ENCODE measurements at places on chromosomes 2 and 18. TPM values are rescaled to one million over a fixed set of nuclear protein-coding genes. Genes with fewer than 3 reads are reported as not detected.

DNA sequence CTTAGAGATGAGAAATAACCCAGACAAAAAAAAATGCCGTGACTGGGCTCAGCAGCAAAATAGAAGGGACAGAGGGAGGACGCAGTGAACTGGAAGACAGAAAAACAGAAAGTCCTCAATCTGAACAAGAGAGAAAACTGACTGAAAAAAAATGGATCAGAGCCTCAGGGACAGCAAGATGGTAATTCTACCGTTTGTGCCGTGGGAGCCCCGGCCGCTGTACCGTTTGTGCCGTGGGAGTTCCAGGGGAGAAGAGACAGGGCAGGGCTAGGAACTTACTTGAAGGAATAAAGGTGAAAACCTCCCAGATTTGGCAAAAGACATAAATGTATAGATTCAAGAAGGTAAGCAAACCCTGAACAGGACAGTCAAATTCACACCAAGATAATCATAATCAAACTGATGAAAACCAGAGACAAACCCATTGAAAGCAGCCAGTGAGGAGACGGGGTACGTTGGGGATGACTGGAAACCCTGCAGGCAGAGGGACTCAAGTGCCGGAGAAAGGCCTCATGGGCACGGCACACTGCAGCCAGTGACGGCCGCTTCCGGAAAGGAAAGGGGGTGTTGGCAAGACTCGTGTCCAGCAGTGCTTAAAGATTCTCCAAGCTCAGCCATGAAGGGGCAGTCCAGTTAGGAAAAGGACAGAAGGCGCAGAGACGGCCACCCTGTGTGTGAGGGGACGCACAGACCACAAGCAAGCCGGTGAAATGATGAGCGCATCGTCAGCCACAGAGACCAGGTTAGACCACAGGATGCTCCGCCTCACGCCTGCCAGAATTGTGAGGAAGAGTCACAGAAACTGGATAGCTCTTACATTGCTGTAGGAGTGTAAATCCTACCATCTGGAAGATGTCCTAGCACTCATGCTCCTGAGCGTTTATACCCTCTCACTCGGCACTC is 40.0 kb upstream of the NFATC1 start:
- H3K27ac ChIP-seq = no peak overlapping the region
- H3K4me3 ChIP-seq = no peak overlapping the region
- no peaks in the 10 kb centered on the region for H3K27me3 ChIP-seq
- no peak for DNase-seq
- H3K36me3 ChIP-seq = peaks cover 56% of the 10 kb centered on the region

GRCh38 chr2:34104601-34105000 is 505.5 kb upstream of the FAM98A start:
- no peak for DNase-seq
- no peaks in the 10 kb centered on the region for H3K36me3 ChIP-seq
- no peak overlapping the region for H3K27ac ChIP-seq
- H3K4me3 ChIP-seq = no peak overlapping the region

DNA sequence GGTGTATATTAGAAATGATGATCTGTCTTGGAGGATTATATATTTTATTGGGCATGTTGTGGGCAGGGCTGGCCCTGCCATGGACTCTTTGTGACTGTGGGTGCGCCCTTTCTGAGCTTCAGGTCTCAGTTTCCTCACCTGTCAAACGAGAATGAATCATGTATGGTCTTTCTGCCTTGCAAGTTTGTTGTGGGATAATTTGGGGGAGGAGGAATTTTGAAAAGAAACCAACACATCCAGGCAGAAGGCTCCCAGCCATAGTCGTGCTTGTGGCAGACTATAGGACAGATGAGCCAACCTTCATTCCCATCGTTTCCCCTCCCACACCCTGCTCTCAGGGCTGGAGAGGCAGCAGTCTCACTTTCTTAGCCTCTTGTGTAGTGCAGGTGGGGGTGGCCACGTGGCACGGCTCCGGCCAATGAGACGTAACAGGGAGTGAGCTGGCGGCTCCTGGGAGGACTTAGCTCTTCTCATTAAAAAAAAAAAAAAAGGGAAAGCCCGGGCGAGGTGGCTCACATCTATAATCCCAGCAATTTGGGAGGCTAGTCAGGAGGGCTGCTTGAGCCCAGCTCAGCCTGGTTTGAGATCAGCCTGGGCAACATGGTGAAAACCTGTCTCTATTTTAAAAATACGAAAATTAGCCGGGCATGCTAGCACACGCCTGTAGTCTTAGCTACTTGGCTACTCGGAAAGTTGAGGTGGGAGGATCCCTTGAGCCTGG is 63.1 kb downstream of the RHOB start:
- no peak for DNase-seq
- peaks cover 6% of the 10 kb centered on the region for H3K4me1 ChIP-seq
- H3K36me3 ChIP-seq = no peaks in the 10 kb centered on the region
- H3K4me3 ChIP-seq = no peak overlapping the region
- no peak overlapping the region for H3K27ac ChIP-seq
- H3K27me3 ChIP-seq = no peaks in the 10 kb centered on the region

DNA sequence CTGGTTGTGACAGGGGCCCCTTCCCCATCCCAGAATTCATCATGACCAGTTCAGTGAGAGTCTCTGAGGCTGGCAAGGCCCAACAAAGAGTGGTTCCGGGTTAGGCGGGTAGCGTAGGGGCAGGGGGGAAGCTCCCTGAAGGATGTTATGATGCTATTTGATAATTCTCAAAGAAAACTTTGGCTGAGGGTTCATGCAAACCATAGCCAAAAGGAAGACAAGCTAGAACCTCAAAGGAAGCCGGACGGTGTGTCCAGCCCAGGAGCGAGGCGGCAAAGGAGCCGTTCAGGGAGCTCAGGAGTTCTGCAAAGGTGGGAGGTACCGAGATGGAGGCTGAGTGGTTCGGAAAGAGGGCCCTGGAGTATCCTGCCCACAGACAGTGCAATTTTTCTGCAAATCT is 226.8 kb upstream of the RAB6C start:
- no peak for DNase-seq
- no peak overlapping the region for H3K27ac ChIP-seq
- peaks cover 3% of the 10 kb centered on the region for H3K27me3 ChIP-seq
- H3K4me3 ChIP-seq = no peak overlapping the region
- H3K36me3 ChIP-seq = no peaks in the 10 kb centered on the region

CCDC85A gene
- 10.7 TPM for total RNA-seq

GRCh38 chr2:185245806-185246205 is 492.8 kb upstream of the FSIP2 start:
- H3K36me3 ChIP-seq = no peaks in the 10 kb centered on the region
- no peak overlapping the region for H3K27ac ChIP-seq
- no peaks in the 10 kb centered on the region for H3K27me3 ChIP-seq
- no peak overlapping the region for H3K4me3 ChIP-seq
- H3K4me1 ChIP-seq = no peaks in the 10 kb centered on the region
- DNase-seq = no peak

DNA sequence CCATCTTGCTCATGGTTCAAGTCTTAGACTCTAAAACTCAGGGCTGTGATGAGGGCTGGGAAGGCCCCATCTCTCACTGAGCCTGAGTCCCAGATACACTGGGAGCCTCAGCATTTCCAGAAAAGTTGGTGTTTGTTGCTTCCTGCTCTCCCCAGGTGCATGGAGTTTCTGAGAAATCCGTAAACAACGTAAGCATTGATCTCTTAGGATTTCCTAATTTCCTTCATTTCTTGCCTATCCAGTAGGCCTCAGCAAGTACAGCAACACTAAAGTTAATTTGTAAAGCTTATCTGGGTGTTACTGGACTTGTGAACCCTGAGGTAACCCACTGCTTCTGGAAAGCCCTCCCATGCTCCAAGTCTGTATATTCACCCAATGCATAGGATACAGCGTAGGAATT is 199.4 kb upstream of the SIX3 start:
- H3K27me3 ChIP-seq = no peaks in the 10 kb centered on the region
- no peaks in the 10 kb centered on the region for H3K36me3 ChIP-seq
- DNase-seq = no peak
- peaks cover 3% of the 10 kb centered on the region for H3K4me1 ChIP-seq

DNA sequence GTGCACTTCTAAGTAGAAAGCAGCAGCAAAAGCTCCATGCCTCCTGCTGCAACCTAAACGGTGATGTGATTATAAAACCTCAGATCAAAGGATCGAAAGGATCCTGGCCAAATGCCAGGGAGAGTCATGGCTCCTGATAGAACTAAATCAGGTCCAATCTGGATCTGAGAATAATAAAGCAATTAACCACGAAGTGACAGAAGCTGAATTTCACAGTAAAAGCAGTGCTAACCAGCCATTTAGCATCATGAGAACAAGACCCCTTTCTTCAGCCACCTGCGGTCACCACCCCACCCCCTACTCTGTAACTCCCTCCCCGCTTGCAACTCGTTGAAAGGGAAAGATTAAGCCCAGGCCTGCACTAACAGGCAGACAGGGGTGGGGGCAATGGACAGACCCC is 748.7 kb downstream of the BCL11A start:
- no peak for DNase-seq
- no peaks in the 10 kb centered on the region for H3K27me3 ChIP-seq
- no peaks in the 10 kb centered on the region for H3K36me3 ChIP-seq
- no peak overlapping the region for H3K27ac ChIP-seq
- no peaks in the 10 kb centered on the region for H3K4me1 ChIP-seq

DNA sequence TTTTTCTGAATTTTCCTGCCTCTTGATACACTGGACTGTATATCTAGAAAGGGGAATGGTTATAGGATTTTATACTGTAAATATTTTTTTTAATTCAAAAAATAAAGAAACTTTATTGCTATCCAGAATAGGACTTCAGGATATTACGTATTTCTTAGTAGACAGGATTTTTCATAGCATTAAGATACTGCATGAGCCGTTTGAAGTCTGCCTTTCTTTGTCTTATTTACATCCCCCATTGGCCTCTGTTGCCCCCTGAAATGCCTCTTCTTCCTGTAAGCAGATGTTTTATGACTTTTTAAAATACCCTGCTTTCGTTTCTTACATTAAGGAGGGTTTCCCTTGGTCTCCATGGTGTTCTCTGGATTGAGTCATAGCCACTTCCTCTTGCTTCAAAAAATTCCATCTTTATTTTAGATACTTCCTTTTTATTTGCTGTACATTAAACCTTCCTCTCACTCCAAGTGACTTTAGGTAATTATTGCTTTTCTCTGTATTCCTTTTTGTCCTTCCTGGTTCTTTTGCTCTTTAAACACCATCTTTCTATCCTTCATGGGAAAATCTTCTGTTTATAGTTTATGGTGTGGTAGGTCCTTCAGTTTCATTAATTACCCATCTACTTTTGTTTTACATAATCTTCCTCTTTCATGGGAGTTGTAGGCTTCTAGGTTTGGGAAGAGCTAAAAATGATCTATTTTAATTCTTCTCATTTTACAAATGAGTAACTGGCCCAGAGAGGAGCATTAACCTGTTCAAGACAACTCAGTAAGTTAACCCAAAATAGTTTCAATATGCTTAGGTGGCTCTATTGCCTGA is 72.6 kb downstream of the ZNF532 start:
- peaks cover 33% of the 10 kb centered on the region for H3K36me3 ChIP-seq
- H3K4me1 ChIP-seq = peaks cover 6% of the 10 kb centered on the region
- H3K27ac ChIP-seq = peak overlapping the region; percentile 54
- no peak overlapping the region for H3K4me3 ChIP-seq
- no peak for DNase-seq

DNA sequence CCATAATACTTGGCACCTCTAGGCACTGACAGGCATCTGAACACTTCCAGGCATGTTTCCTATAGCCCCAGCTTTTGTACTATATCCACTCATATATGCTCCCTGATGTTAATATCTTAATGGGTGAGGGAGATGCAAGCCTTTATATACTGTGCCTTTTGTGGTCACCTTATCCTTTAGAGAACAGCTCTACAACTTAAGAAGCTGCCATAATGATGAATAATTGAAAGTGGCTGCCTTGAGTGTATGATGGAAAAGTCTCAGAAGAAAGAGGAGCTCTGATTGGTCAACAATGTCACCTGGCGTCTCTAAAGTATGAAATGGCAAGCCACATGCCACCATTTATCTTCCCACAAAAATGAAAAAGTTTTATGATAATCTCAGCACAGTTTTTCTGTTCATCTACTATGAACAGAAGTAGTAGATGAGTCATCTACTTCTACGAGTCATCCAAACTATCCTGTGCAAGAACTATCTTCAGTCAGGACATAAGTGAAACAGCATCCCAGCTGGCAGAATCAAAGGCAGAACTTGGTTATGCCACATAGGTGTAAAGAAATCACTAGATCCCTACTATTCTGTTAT is 997.9 kb upstream of the CELF4 start:
- no peaks in the 10 kb centered on the region for H3K27me3 ChIP-seq
- no peak for DNase-seq
- H3K4me3 ChIP-seq = no peak overlapping the region
- H3K36me3 ChIP-seq = no peaks in the 10 kb centered on the region

MRPL30 gene
- total RNA-seq = 34.0 TPM

GRCh38 chr18:45248240-45248903 is 366.9 kb upstream of the SLC14A2 start:
- no peaks in the 10 kb centered on the region for H3K36me3 ChIP-seq
- peaks cover 40% of the 10 kb centered on the region for H3K4me1 ChIP-seq
- DNase-seq = peak; percentile 60
- no peaks in the 10 kb centered on the region for H3K27me3 ChIP-seq
- peak overlapping the region; percentile 73 for H3K27ac ChIP-seq
- H3K4me3 ChIP-seq = no peak overlapping the region

DNA sequence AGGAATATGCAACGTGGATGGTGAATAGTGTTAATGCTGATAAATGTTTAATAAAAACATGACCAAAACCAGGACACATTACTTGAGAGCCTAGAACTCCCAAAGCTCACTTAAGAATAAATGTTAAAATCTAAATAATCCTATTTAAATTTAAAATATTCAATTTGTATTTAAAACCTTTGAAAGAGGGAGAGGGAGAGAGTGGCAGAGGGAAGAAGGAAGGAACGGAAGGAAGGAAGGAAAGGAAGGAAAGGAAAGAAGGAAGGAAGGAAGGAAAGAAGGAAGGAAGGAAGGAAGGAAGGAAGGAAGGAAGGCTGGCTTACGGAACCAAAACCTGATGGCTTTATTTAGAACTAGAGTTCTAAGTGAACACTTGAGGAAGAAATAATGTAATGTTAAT is 324.1 kb upstream of the SYT4 start:
- no peaks in the 10 kb centered on the region for H3K36me3 ChIP-seq
- H3K4me1 ChIP-seq = no peaks in the 10 kb centered on the region
- no peak overlapping the region for H3K27ac ChIP-seq

DNA sequence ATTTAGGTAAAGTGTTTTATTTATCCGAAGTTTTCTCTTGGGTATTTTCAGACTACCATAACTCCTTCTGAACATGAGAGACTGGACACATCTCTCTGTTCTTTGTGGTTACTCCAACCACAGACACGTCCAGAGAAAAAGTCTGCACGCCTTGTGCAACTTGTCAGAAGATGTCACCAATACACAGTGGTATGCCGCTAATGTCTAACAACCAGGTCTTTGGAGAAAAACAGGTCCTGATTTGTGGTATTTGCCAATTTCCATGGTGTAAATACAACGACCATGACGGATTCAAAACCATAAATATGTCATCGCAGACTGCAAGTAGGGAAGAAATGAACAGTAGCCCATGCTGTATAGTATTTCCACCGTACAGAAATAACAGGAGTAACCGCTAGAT is 620.6 kb upstream of the ID2 start:
- H3K4me3 ChIP-seq = no peak overlapping the region
- H3K27ac ChIP-seq = no peak overlapping the region
- no peak for DNase-seq
- H3K4me1 ChIP-seq = no peaks in the 10 kb centered on the region
- H3K27me3 ChIP-seq = no peaks in the 10 kb centered on the region

GRCh38 chr2:98454073-98454472 is 9.4 kb downstream of the INPP4A start:
- no peak overlapping the region for H3K4me3 ChIP-seq
- no peaks in the 10 kb centered on the region for H3K36me3 ChIP-seq
- H3K27me3 ChIP-seq = no peaks in the 10 kb centered on the region
- H3K27ac ChIP-seq = peak overlapping the region; percentile 56
- peaks cover 50% of the 10 kb centered on the region for H3K4me1 ChIP-seq
- no peak for DNase-seq

SNX17 gene
- 73.8 TPM for total RNA-seq
